ENCODE measurements at places on chromosomes 4 and X.

DNA sequence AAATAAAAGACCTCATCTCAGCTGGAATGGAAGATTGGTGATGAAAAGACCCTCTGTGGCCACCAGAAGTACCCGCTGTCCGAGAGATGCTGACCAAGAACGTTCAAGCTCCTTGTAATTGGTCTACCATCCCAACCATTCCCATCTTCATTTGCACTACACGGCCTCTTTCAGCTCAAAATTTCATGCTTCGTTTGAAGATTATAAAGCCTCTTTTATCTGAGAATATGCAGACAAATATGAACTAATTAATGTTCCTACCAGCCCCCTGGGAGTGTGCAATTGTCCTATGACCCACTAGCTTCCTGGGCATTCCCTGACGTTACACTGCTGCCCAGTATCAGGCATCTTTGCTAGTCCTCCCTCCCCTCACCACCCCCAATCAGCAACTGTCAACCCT is 583.7 kb downstream of the MID1IP1 start:
- no peak for DNase-seq

DNA sequence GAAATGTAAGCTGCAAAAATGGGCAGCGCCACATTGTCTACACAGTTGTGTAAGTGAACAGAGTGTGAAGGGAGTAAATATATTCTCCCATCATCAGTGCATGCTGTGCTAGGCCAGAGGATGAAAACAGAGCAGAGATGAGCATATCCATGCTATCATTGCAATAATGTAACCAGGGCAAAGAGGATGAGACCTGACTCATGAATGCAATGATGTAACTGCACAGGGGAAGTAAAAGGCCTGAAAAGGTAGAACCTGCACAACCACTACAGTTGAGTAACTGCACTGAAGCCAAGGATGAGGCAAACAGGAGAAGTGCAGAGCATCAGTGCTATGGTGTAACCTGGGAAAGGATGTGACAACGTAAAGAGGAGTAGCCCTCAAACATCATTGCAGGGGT is 220.4 kb upstream of the FAM47C start:
- no peak for DNase-seq

DNA sequence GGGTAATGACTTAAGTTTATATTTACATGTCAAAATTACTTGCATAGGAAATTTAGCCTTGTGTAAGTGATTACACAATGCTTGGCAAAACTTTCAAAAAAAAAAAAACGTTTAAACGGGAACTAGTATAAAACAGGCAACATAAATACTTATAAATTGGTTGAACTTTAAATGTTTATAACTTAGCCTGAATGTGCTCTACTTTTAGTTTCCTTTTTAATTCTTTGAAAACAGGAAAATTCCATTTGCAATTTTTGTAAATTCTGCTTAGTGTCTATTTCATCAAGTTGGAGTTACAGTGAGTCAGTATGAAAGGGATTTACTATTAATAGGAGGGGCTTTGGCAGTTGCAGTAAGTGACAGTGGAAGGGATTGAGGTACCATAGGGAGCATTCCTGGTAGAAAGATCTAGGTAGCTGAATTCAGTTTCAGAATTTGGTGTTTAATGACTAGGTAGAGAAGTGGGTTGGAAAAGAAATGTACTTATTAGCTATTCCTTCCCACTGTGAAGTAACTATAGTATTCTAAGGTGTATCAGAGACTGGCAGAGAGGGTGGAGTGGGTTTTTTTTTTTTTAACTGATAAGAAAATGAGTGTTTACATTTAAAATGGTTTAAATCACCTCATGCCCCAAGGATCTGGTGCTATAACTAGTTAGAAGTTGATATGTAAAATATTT is 2.8 kb downstream of the STAG2 start:
- no peak for DNase-seq

DNA sequence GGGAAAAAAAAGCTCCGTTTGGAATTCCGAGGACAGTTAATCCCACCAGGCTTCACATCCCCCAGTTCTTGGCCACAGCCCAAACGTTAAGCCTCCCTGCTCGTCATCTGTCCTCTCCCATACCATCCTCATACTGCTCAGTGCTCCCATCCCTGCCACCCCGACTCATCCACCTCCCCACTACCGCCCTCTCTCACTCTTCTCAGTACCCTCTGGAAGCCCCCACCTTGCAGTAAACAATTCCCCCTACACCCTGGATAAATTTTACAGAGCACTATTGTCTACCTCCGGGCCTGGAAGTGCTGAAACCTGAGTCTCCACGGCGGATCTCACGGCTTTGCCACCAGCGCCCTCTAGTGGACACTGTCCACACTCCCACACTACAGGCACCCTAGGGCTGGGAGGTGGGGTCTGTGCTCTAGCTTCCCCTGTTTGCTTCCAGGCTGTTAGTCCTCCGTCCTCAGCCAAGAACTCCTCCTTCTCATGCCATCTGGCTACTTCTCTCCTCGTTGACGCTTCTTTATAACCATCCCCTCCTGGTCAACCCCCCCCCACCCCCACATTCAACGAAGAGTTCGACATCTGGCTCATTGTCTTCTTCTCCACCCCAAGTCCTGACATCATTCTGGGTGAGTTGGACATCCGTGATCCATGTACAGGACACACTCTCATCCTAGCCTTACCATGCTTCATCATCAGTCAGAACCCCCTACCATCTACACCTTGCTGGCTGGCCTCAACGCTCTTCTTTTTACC is 54.5 kb downstream of the RTL9 start:
- peak; percentile 37 for DNase-seq

DNA sequence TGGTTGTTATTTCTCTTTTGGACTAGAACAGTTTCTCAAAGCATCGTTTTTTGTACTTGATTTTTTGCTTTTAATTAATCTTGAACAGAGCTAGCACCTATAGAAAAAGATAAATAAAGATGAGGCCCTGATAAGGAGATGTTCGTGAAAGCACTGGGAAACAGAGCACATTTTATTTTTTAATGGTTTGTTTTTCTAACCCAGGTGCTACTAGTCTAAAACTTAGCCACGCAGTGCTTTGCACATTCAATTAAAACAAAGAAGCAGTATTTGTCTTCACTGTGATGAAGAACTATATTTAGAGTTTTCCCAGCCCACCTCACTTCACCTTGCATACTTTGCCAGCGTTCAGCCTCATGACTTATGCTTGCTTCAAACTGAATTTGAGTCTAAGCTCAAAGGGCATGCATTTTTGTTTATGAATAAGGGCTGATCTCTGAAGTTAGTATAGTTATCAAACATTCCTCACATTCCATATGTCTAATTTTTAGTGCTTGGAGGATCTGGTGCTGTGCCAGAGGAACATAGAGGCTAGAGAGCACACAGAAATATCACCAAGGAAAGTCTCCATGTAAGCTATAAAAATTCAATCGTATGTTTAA is 76.7 kb downstream of the WWC2 start:
- DNase-seq: no peak
